Upper lobe of right lung (tissue), 1 donor: ENCODE measurements at places on chromosomes 6 and 20. TPM values are rescaled to one million over a fixed set of nuclear protein-coding genes. Genes with fewer than 3 reads are reported as not detected.
A peak's percentile ranks its signal among the peaks of the same experiment; 100 is the strongest.

Gene GSTA2
- not detected for total RNA-seq

DNA sequence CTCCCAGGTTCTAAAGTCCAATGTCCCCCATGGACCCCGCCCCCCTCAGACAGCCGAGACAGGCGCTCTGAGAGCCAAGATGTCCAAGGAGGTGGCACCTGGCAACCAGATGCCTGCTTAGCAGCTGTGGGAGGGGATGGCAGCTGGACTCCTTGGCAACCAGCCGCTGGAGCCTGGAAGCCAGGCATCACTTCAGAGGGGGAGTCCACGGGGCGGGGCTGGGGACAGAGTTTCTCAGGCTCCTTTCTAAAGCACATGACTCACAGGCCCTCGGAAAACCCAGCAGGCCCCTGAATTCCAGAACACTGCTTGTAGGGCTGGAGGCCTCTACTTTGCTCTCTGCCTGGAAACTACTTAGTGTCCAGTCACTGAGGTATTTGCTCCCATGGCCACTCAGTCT lies 51.5 kb downstream of the PREX1 start:
- DNase-seq = no peak

DNA sequence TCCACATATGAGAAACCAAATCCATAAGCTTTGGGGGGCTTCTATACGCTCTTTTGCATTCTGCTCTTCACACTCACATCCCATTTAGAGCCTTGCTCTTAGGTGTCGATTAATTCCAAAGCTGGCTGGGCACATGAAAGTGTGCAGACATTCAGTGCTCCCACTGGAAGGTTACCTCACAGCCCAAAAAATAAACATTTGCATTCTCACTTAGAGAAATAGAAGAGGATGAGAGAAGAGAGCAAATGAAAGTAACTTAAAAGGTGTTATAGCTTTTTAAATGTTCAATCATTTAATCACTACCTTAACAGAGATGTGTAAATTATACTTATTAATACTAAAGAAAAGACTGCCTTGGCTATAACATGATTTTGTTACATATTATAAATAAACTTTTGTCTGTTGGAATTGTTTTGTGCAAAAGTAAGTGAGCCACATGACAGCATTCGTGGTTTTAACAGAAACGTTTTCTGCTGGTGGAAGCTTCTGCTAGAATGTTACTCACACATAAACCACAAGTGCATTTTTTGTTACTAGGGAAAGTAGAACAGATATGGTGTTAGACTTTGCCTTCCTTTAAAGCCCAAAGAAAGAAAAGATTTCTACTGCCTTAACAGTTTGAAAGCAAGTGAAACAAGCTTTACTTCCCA lies 116.7 kb downstream of the SIM1 start:
- DNase-seq = no peak

DNA sequence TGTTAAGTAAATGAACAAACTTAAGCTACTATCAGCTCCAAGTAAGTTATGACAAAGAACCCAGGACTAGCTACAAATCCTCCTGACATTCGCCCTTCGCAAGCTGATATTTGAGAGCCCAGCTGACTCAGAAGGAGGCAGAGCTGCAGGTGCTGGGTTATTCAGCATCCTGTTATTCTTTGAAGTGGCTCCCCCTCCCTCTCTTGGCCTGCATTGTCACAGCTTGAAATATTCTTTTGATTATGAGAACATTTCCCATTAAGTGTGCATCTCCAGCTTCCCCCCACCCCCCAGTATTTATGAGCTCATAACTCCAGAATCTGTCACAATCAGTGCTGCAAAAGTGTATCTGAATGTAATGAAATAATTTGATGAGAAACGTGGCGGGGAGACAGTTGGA lies 78.8 kb upstream of the RALY start:
- DNase-seq = no peak

- no peak for DNase-seq
Observed at GRCh38 chr20:4956200-4956810, 45.0 kb downstream of the SLC23A2 start.

Gene ULBP1
- 1.2 TPM for total RNA-seq

Gene C4B
- 166 TPM for total RNA-seq

DNA sequence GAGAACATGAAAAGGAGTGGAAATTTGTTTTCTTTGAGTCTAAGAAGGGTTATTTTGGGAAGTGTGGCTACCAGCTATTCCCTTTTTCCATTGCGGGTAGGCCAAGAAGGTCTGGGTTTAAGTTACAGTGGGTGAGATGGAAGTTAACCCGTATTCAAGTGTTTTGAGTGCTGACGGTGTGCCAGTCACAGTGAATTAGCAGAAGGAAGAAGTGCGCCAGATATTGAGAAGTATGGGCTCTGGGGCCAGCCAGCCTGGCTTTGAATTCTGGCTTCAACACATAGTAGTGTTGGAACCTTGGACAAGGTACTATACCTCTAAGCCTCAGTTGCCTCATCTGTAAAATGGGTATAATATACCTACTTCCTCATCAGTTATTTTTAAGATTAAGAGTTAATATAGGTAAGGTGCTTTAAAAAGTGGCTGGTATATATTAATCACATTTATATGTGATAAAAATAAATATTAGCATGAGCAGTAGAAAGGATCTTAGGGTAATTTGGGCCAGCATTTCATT lies 16.3 kb downstream of the ZNF76 start:
- DNase-seq = no peak

Gene LINC00237
- total RNA-seq = not detected

DNA sequence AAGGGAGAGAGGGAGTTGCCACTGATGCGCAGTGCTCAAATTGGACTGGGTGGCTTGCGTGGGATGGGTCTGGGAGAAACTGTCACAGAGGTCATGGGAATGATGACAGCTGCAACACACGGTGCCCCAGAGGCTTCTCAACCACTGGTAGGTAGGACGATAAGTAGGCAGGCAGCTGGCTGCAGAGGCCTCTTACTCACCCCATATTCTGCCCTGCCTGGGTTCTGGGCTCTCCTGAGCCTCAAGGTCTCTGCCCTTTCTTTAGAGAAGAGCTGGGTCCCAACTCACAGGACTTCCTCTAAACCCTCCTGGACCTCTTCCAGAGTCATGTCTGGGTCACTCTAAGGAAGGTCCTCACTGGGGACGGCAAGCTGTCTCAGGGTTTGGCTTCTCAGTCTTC lies 37.2 kb upstream of the RNF24 start:
- no peak for DNase-seq

DNA sequence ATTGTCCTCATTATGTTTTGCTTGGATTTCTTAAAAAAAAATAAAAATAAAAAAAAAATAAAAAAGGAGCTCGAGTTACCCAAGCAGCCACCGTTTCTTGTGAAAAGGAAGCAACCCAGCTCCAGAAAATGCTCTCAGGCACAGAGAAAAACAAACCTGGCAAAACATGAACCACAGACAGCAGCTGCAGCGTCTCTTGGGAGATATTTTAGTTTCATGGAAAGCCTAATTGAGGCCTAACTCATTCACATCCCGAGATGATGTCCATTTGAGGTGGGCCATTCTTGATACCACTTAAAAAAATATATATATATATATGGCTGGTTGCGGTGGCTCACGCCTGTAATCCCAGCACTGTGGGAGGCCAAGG lies 13.7 kb upstream of the MRAP2 start:
- DNase-seq = no peak

DNA sequence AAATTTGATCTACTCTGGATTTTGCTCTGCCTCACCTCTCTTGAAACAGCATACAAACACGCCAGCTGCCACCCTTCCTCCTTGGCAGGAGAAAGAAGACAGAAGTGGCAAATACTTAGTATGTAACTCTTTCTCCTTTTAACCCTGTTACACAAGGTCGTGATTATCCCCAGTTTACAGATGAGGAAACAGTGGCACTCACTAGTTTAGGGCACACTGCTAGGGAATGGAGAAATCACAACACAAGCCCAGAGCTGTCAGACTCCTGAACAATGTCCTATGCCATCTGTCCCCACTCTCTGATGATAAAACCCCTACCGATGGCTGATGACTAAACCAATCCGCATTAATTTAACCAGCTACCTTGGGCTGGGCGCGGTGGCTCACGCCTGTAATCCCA lies 79.7 kb downstream of the FGD2 start:
- DNase-seq = no peak

DNA sequence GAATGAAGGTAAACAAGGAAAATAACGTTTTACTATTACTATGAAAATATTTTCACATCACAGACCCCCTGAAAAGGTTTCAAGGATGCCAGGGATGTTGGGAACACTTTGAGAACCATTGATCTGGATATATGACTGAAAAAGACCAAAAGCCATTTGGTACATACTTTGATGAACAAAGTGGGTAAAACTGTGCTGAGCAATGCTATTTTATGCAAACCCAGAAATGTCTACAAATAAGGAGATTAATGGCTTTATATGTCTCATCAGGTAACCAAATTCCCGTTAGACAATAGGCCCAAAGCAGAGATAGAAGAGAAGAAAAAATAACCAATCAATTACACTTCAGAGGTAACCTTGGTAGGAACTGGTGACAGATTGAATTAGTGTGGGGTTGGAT lies 101.4 kb upstream of the CNKSR3 start:
- no peak for DNase-seq

GRCh38 chr6:133223452-133224029 lies 17.6 kb upstream of the EYA4 start:
- no peak for DNase-seq

DNA sequence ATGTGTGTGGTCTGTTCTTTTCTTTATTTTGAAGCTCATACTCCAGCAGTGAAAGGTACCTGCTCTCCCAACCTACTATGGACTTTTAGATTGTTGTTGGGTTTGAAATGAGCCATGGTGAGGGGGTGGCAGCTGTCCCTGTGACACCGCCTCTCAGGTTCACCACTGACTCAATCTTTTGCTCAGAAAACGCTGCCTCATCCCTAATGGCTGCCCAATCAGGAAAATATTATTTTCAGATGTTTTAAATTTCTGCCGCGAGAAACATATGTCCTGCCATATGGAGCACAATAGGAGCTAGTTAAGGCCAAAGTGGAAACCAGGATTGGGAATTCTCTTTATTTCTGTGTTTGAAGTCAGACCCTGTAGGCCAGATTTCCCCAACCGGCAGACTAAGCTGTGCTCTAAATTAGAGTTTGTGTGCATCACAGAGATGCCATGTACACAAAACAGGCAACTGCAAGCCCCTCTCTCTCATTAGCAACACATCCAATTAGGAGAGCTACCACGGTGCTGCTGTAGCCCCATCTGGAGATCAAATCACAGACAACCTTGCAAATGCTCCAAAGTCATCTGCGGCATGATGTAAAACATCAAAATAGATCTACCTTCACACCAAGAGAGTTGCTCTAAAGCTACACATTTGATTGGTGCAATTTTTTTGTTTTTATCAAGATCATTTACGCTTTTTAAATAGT lies 144.1 kb upstream of the BACH2 start:
- no peak for DNase-seq

GRCh38 chr6:147779624-147780023 lies 271.1 kb downstream of the SAMD5 start:
- no peak for DNase-seq

Gene KCNK17
- total RNA-seq = 3.7 TPM

- no peak for DNase-seq
Observed at GRCh38 chr6:82066991-82067411, 180.5 kb downstream of the IBTK start.

GRCh38 chr6:32922083-32922482 lies 18.7 kb downstream of the HLA-DMB start:
- no peak for DNase-seq

Gene SLC22A2
- total RNA-seq = not detected

- DNase-seq = no peak
Observed at GRCh38 chr6:82277686-82278085, 30.1 kb upstream of the IBTK start.

- DNase-seq = no peak
Observed at GRCh38 chr6:150981095-150981494, 115.6 kb downstream of the MTHFD1L start.

- no peak for DNase-seq
Observed at GRCh38 chr6:4950076-4950475, 53.8 kb downstream of the RPP40 start.

- peak; percentile 92 for DNase-seq
Observed at GRCh38 chr20:35284267-35284991, at the start of gene EIF6. EIF6 (minus strand) TSS chr20:35284772; CDS start chr20:35284487, 285 bp downstream.

DNA sequence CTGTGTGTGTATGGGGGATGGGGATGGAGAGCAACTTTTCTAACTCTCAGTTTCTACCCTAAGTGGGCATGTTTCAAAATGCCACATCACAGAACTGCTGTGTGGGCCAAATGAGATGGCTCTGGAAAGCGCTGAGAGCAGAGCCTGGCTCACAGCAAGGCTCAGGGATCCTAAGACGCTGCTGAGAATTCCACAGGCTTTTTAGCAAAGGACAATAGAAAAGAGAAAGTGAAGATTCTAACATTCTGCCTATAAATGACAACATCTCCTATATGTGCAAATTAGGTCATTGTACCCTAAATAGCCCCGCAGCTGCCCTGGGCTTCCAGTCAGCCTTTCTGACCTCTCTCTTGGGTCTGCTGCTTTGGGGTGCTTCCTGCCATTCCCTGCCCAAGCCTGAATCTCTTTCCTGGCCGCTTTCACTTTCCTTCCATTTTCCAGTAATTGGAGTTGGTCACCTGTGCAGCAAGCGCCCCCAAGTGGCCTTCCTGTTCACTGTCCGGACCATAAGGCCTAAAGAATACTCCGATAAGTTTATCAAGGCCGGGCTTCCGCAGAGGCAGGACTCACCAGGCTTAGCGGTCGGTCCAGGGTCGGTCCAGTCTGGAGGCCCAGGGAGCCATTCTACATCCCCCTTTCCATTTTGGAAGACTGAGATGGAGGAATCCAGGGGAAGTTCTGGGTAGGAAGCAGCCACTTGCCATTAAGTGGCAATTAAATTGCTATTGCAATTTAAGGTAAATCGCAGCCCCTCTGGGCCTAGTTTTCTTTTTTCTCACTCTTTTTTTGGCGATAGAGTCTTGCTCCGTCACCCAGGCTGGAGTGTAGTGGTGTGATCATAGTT lies 6.7 kb upstream of the DDR1 start:
- DNase-seq = peak; percentile 91

- DNase-seq = no peak
Observed at GRCh38 chr6:26472549-26473290, 15.0 kb downstream of the BTN2A1 start.

Gene CEBPB
- 271 TPM for total RNA-seq

Gene WFDC5
- 1.3 TPM for total RNA-seq

Gene LRRC73
- 0.55 TPM for total RNA-seq

GRCh38 chr6:13327691-13328075 lies 654 bp downstream of the TBC1D7 start:
- no peak for DNase-seq

DNA sequence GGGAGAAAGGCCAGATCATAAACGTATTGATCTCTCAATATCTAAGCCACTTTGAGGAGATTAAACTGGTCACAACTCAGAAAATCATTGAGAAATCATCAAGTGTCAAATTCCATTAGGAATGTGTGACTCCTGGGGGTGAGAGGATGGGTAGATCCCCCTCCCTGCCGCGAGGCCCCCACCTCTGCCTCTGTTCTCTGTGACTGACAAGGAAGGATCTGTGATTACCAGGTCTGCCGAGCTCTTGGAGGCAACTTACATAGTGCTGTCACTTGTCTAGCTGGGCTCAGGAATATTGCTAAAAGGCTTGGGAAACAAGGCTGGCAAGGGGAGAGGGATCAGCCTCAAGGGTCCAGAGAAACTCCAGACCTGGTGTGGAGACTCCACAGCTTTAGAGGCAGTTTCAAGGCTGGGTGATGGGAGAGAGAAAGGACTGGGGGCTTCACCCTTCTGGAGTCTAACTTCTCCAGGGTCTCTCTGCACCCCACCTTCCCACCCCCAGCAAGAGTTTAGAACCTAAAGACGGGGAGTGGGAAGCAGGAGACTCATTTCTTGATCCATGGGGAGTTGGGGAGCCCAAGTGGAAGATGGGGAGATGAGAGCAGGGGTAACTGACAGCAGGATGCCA lies 11.6 kb upstream of the ARMC12 start:
- DNase-seq = no peak

Gene COL9A1
- not detected for total RNA-seq
